ENCODE measurements at places on chromosomes 3 and 15.

GRCh38 chr15:97976766-97977503, 16.4 kb downstream of the ARRDC4 start:
- no peak for DNase-seq

DNA sequence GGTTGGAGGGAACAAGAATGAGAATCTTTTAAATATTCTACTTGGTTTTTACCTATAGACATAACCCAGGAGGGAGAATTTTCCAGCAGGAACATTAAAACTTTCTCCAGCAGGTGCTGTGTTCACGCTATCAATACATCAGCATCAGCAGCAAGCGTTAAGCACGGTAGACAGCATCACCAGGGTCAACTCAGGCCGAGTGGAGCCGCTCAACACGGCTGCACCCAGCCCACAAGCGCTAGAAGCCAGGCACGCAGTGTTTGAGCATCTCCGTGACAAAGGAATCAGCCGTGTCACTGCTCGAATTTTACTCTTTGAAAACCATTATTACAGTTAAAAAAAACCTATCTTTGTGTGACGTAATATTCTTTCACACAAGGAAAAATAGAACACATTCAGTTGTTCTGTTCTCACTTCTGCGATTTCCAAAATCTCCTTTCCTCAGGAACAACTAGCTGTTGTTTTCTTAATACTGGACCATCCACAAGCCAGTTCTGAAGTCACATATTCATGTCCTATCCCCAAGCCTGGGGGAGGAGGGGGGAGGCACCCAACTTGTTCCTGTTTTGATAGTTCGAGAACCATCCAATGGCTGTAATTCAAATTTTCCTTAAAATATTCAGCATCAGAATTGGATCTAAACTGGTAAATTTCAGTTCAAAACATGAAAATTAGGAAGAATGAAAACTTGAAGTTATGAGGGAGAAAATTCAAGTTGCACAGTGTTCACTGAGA, 77.9 kb downstream of the ADAMTS17 start:
- no peak for DNase-seq

DNA sequence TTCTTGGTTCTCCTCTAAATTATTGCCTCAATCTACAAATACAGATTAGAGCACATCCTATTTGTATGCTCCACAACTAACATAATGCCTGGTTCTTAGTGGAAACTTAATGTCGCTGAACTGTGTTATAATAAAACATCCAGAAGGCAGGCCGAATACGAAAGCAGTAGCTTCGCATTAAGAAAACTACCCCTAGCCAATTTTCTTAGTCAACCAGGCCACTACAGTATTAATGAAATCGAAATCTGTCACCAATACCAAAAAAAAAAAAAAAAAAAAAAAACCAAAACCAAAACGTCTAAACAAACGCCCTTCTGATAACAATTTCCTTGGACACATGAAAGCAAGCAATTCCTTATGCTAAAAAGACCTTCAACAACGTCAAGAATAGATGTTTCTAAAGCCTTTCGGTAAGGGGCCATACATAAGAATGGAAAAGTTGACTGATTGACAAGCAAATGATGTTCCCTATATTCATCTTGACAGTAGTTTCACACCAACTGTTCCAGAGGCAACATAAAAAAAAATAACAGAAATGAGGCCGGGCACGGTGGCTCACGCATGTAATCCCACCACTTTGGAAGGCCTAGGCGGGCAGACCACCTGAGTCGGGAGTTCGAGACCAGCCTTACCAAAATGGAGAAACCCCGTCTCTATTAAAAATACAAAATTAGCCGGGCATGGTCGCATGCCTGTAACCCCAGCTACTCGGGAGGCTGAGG, 1.3 kb downstream of the DENND6A start:
- no peak for DNase-seq

DNA sequence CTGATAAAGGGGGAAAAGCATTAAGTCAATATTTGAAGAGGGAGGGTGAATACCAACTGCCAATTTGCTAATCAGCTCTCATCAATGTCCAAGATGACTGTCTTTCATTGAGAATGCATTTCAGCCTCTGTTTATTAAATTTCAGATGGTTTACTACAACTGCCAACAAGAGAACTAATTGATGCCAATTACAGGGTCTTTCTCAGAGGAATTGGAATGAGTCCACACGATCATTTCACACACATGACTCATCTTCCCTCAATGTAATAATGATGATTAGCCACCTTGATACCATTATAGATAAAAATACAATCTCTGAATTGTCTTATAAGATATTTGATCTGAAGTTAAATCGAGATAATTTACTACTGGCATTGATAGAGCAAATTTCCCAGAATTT, 1274.4 kb downstream of the ROBO2 start:
- DNase-seq: no peak

DNA sequence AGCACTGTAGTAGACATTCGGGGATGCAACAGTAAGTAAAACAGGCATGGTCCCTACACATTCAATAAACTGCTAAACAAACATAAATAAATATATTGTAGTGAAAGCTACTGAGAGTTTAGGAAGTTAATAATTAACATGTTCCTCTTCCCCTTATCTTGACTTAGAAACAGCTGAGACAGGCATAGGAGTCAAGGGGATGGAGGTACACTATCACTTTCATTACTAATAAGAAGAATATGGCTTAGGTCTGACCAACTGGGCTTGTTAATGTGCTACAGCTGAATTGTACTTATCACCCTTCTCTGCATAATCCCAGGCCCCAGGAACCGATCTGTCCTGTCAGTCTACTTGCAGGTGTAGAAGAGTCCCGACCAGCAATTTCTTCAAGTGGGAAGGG, 116.3 kb upstream of the DAZL start:
- no peak for DNase-seq

GRCh38 chr3:188584162-188584529, 430.2 kb downstream of the LPP start:
- DNase-seq: no peak

GRCh38 chr3:53079791-53080555, 34.1 kb upstream of the SFMBT1 start:
- no peak for DNase-seq

DNA sequence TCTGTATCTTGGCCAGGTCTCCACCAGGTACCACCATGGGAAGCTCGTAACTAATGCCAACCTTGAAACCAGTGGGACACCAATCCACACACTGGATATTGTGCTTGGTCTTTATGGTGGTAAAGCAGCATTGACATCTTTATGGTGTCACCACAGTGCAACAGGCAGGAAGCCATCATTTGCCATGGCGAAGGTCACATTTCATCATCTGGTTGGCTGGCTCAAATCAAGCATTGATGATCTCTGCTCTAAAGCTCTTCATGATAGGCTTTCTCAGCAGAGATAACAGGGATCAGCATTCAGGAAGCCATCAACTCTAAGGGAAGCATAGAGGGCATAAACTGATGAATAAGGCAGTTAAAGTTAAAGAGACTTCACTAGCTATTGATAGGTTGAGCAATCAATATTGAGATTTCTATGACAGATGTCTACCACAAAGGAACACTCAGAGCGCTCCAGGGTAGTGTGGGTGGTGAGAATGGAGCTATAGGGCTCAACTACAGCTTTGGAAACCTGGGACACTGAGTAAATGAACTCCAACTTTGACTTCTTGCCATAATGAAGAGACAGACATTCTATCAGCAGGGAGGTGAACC, 54.1 kb upstream of the ACTC1 start:
- DNase-seq: no peak

GRCh38 chr3:31561891-31562290, 29.2 kb downstream of the STT3B start:
- DNase-seq: no peak

GRCh38 chr3:127714866-127715265, 42.1 kb downstream of the ABTB1 start:
- DNase-seq: peak; percentile 19

GRCh38 chr3:117688583-117688982, 979.0 kb downstream of the TUSC7 start:
- no peak for DNase-seq

GRCh38 chr3:133561679-133562078, 11.8 kb upstream of the CDV3 start:
- DNase-seq: no peak

DNA sequence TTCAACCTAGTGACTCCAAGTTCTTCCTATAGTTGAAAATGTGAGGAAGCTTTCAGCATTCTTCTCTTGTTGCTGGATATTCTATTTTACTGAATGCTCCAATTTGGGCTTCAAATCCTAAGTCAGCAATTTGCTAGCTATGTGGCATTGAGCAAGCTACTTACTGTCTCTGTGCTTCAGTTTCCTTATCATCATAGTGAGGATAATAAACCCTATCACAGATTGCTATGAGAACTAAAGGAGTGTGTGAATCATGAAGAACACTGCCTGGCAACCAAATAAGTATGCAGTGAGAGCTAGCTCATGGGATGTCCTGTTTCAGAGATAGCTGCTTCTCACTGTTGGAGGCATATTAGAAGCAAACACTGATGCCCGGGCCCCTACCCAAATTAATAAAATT, 163.8 kb upstream of the CDIN1 start:
- no peak for DNase-seq

GRCh38 chr3:170410428-170411029, 8.1 kb upstream of the CLDN11 start:
- DNase-seq: no peak

DNA sequence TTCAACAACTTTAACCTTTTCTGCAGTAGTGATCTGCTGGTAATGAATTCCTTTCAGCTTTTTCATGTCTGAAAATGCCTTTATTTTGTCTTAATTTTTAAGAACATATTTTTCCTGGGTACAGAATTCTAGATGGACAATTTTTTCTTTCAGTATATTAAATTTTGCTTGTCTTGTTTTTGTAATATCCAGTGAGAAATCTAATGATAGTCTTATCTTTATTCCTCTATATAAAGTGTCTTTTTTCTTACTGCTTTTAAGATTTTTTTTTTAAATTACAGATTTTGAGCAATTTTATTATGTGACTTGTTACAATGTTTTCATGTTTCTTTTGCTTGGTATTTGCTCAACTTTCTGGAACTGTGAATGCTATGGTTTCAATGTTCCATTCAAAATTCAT, 38.1 kb downstream of the TCF12 start:
- no peak for DNase-seq

GRCh38 chr15:63492541-63493077, 11.8 kb upstream of the USP3 start:
- DNase-seq: no peak

DNA sequence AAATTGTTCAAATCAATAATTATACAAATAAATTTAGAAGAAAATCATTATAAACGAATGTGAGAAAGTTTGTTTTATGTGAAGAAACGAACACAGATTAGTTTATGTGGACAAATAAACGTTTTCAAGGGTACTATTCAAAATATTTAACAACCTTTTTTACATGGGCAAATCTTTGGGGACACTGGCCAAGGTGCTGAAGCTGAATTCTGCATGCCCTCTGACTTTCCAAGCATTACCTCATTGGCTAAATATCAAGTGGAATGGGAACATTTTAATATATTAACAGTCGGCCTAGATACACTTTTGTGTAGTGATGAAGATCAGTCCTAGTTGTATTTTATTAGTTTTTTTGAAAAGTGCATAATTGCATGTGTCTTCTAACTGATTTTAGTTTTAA, 636.4 kb upstream of the DPPA4 start:
- no peak for DNase-seq

DNA sequence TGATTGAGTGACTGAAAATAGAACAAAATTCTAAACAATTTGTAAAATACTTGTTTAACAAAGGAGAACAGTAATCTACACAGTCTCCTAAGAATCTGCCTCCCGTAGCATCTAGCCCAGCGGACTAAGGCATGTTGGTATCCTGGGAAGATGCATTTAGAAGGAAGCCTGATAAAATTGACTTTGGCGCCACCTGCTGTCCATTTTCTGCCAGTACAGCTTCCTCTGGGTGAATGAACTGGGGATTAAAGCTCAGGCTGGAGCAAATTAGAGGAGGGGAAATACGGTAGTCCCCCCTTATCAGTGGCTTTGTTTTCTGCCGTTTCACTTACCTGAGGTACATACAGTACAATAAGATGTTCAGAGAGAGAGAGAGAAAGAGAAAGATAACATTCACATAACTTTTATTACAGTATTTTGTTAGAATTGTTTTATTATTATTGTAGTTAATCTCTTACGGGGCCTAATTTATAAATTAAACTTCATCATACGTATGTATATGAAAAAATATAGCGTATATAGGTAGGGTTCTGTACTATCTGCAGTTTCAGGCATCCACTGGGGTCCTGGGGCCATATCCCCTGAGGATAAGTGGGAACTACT, 191.6 kb downstream of the GAP43 start:
- DNase-seq: no peak

DNA sequence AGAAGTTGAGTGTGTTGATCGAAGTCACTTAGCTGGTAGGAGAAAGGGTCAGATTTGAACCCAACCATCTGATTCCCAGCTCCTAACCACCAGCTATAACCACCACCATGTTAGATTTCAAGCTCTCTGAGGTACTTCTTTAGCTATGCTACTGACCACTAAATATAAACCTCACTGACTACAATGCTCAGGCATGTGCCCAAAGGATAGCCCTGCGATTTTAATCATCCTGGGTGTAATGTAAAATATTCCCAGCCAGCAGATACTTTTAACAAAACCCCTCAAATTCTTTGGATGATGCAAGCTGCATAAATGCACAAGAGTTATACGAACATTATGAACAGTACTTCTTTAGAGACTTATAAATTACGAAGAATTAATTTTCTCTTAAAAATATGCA, 115.2 kb upstream of the TSC22D2 start:
- DNase-seq: no peak

- DNase-seq: no peak
Measured at GRCh38 chr3:143170676-143171075, 51.1 kb downstream of the CHST2 start.

- DNase-seq: no peak
Measured at GRCh38 chr3:141147657-141148056, 84.0 kb upstream of the PXYLP1 start.

- DNase-seq: no peak
Measured at GRCh38 chr15:92109191-92109873, 255.8 kb downstream of the SLCO3A1 start.

DNA sequence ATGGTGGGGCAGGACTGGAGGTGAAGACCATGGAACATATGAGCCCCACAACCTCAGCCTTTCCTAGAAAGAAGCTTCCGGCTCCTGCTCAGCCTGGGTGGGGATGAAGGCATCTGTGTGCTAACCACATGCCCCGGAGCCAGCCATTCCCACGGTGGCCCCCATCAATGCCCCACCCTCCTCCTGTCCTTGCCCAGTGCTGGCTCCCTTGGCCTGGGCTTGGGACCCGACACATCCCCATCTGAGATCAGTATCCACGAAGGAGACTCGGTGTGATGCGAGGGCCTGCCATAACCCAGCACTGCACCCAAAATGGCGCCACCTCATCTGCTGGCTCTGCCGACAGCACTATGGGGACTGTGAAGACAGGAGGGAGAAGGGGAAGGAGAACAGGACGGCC, 16.5 kb upstream of the PLXND1 start:
- DNase-seq: no peak

- no peak for DNase-seq
Measured at GRCh38 chr15:39124553-39125171, 456.2 kb upstream of the THBS1 start.

- DNase-seq: no peak
Measured at GRCh38 chr3:164879201-164879600, 199.1 kb downstream of the SI start.

GRCh38 chr15:90921887-90922286, 10.5 kb downstream of the HDDC3 start:
- no peak for DNase-seq
